NCI-H460 (cell line): ENCODE measurements at places on chromosomes 1 and 21. TPM values are rescaled to one million over a fixed set of nuclear protein-coding genes. Genes with fewer than 3 reads are reported as not detected.

DNA sequence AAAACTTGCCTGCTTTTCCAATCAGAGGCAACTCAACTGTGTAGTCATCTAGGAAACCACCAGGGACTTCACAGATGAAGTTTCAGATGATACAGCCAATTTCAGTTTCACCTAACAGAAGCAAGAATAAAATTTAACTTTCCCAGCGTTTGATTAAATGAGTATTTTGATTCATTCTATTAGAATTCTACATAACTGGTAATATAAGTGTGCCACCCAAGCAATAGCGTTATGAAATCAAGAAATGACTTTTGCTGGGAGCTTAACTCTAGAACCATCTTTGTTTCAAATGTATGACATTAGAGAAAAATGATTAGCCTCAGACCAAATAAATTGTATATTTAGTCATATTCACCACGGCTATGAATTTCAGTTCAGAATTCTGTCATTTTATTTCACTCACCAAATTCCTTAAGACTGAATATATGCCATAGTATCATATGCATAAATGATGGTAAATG lies 239.3 kb downstream of the NRIP1 start:
- no peak for DNase-seq

- no peak for DNase-seq
These were observed 31.4 kb downstream of the CAMK1G start for GRCh38 chr1:209614906-209615305.

DNA sequence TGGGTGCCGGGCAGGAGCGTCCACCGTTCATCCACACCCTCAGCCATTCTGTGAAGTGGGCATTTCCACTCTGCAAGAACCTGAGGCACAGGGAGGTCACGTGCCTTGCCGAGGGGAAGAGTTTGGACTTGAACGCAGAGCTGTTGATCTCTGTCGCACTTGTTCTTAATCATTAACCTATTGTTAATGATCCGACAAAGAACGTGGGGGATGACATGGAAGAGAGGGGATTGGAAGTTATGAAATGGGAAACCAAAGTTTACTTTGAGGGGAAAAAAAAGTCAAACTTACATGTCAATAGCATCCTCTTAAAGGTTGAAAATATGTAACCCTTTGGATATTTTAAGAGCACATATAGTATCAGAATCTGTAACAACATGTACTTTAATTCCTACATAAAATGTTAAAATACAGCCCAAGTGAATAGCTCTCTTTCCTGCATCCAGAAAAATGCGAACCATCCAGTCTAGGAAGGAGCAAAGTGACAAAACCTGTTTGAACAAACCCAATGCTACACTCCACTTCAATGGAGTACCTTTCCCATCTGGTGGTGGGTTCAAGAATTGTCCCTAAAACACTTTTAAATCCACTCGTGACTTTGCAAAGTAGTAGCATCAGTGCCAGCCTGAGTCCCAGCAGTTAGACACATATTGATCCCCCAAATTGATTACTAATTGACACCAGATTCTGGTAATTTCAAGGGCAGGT lies 75.5 kb downstream of the SETD4 start:
- no peak for DNase-seq

GRCh38 chr21:34990842-34991241 lies 58.3 kb downstream of the RUNX1 start:
- DNase-seq, result no peak

DNA sequence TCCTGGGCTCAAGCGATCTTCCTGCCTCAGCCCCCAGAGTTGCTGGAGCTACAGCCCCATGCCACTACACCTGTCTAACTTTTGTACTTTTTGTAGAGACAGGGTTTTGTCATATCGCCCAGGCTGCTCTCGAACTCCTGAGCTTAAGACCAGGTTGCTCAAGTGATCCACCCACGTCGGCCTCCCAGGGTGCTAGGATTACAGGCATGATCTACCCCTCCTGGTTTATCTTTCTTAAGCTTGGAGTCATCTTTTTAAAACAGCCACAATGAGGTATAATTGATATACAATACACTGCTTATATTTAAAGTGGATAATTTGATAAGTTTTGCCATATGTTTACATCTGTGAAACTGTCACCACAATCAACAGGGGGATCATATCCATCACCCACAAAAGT lies 25.4 kb upstream of the WDR26 start:
- no peak for DNase-seq

- no peak for DNase-seq
These were observed 73.3 kb upstream of the CACNA1E start for GRCh38 chr1:181409981-181410380.

- DNase-seq, result no peak
These were observed 11.6 kb upstream of the IFNGR2 start for GRCh38 chr21:33391656-33392055.

DNA sequence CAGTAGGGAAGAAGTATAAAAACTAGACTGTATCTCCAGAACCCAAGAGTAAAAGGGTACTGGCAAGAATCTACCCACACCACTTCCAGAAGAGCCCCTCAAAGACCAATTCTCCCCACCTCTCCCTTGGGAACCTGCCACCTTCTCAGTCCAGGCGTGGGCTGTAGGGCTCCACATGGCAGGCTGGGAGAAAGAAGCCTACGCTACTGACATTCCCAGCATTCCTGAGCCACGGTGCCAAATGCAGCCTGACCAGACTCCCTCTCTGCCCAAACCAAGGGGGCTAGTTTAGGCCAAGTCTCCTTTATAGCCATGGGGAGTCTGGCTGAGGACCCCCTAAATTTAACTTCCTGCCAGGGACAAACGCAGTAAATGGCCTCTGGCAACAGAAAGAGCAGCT lies 2.0 kb downstream of the UBE2Q1 start:
- no peak for DNase-seq

DNA sequence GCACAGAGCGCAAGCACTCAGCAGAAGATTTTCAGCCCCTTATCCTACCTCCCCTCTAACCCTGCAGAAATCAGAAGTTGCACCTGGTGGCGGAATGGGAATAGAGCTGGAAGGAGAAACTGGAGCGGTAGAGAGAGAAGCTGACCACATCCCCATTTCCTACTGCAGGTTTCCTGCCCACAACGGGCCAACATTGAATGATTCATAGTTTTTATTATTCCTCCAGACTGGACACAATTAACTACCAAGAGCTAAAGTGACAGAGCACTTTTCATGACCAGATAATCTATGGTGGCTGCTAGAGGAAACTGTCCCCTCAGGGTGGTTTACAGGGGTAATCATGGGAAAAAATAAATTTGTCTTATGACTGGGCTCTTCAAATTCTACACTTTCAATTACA lies 21.3 kb upstream of the LRRC8D start:
- DNase-seq, result no peak

GABRD gene
- not detected in 2 replicates for total RNA-seq

VCAM1 gene
- not detected in 2 replicates for total RNA-seq

RPS8 gene
- 2,929 and 2,948 TPM in 2 replicates for total RNA-seq

SPATA46 gene
- not detected in 2 replicates for total RNA-seq

IL23R gene
- not detected in 2 replicates for total RNA-seq
